ENCODE measurements at places on chromosomes 7 and 10.

DNA sequence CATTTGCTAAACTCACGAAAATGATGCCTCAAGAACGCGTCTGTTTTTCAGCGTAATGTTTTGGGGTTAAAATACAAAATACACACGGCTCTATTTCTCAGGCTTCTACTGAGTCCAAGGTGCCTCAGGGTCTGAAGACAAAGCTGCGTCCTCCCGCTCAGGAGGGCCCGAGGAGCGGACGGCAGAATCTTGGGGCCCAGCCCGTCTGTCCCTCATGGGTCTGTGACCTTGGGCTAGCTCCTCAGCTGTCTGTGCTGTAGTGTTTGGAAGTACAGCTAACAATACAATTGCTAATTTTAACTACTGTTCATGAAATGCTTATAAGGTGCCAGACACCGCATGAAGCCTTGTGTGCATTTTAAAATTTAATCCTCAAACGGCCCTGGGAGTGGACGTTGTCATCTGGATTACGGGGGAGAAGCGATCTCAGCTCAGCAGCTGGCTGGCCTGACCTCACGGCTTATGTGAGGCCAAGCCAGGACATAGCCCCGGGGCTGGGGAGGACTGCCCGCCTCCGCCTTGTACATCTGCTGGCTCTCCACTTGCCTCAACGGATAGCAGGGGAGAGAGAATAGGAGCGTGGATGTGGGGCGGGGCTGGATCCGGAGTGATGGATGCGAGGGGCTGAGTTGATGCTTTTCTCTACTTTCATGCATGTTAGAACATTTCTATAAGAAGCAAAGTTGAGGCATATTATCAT is 357.4 kb downstream of the GLRX3 start:
- no peak for DNase-seq

DNA sequence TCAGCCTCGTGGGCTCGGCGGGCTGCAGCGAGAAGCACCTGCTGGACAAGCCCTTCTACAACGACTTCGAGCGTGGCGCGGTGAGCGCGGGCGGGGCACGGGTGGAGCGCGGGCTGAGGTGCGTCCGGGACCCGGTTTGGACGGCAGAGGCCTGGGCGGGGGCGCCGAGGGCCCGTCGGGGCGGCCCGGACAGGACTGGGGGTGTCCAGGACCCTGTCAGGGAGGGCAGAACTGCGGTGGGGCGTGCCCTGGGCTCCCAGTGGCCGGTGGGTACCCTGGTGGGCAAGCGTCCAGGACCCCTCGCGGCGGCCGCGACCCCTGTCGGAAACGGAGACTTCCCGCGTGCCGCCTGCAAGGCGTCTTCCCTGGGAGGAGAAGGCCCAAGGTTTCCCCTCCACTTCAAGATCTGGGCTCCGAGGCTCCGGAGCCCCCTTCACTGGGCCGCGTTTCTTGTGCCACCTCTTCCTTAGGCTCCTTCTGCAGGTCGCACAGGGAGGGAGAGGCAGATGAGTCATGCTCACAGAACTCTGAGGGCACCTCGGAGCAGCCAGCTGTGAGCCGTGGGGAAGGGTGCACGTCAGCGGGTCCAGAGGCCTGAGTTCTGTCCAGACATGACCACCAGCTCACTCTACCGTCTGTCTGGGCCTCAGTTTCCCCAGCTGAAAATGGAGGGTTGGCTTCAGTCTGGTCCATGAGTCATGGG is 485 bp downstream of the ALOX5 start:
- no peak for DNase-seq

- no peak for DNase-seq
Measured at GRCh38 chr7:157926107-157926506, 589.3 kb downstream of the DNAJB6 start.

- no peak for DNase-seq
Measured at GRCh38 chr10:81843042-81843441, 32.0 kb upstream of the NRG3 start.

GRCh38 chr7:40733578-40733977 is 598.8 kb downstream of the SUGCT start:
- DNase-seq, result no peak

DNA sequence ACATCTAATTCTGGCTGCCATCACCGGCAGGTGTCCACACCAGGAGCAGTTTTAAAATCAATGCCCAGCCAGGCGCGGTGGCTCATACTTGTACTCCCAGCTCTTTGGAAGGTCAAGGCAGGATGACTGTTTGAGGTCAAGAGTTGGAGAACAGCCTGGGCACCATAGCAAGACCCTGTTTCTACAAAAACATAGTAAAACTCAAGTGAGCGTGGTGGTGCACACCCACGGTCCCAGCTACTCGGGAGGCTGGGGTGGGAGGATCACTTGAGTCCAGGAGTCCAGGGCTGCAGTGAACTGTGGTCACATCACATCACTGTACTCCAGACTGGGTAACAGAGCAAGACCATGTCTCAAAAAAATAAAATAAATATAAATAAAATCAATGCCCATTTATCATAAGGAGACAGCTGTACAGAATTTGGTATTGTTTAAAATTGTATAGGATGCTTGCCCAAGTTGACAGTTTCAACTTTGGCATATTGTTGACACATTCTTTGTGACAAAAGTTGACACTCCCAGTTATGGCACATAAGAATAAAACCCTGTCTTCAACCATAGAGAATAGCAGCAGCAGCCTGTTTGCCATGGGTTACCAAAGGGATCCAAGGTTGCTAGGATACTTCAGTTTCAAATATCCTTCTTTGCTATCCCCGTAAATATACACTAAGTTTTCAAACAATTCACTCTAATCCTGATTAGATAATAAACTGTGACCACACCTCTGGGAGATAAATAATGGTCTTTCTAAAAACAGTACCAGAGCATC is 193.0 kb downstream of the FAM107B start:
- no peak for DNase-seq

DNA sequence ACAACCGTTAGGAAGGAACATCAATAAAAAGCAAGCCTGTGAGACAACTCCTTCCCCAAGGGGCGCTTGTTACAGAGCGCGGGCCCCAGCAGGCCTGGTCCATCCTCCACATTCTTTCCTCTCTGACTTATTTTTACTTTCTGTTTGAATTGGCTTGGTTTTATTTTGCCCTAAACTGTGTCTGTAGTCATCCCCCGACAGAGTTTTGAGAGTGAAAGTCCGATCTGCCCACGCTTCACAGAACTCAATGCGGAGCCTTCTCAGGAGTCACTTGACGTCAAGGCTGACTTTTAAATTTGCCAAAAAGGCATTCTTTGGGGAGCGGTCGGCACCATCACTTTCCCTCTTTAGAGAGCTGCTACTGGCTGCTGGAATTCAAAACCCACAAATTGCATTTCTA is 150.1 kb upstream of the KLF6 start:
- peak; percentile 93 for DNase-seq

- no peak for DNase-seq
Measured at GRCh38 chr10:3844491-3845025, 59.5 kb upstream of the KLF6 start.

DNA sequence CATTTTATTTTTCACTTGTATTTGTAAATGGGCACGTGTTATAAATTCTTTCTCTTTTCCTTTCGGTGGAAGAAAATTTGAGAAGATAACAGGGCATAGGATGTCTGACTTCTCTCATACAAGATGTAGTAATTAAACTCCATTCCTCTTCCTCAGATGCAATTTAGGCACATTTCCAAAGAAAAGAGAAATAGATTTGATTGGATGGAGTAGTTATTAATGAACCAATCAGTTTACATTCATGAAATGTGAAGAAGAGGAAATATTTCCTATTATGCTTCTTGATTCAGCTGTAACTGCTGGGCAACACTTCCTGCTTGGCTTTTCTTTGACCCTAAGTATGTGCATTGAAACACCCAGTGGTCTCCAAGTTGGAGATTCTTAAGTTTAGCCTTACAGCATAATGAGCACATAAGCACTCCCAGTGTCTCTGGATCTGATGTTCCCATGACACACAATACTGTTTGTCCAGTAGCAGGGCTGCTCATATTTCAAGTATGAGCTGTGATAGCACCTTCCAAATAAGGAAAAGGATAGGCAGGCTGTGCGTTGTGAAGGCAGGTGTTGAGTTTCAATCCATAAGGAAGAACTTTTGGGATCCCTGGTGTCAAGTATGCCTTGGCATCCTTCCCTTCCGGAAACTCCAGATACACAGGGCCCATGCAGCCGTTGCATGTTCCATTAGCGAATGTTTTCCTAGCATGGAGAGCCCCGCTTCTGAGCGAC is 33.4 kb upstream of the COBL start:
- DNase-seq, result no peak

GRCh38 chr10:121926157-121926556 is 1.7 kb downstream of the ATE1 start:
- no peak for DNase-seq

DNA sequence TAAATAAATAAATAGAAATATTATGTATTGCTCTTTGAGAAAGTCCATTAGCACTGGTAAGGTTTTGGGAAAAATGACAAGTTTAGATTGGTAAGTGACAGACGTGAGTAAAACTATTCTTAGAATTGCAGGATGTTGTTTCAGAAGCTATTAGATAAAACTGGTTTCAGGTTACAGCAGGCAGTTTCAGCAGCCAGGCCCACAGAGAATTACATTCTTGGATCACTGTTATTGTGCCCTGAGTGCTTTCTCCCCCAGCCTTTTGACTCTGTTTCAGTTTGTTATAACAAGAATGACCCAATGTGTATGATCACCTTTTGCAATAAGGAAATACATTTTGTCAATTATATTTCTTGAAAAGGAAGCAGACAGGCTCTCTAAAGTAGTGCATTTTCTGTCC is 86.5 kb downstream of the DKK1 start:
- DNase-seq, result no peak

- DNase-seq, result no peak
Measured at GRCh38 chr7:24366876-24367275, 82.9 kb downstream of the NPY start.

DNA sequence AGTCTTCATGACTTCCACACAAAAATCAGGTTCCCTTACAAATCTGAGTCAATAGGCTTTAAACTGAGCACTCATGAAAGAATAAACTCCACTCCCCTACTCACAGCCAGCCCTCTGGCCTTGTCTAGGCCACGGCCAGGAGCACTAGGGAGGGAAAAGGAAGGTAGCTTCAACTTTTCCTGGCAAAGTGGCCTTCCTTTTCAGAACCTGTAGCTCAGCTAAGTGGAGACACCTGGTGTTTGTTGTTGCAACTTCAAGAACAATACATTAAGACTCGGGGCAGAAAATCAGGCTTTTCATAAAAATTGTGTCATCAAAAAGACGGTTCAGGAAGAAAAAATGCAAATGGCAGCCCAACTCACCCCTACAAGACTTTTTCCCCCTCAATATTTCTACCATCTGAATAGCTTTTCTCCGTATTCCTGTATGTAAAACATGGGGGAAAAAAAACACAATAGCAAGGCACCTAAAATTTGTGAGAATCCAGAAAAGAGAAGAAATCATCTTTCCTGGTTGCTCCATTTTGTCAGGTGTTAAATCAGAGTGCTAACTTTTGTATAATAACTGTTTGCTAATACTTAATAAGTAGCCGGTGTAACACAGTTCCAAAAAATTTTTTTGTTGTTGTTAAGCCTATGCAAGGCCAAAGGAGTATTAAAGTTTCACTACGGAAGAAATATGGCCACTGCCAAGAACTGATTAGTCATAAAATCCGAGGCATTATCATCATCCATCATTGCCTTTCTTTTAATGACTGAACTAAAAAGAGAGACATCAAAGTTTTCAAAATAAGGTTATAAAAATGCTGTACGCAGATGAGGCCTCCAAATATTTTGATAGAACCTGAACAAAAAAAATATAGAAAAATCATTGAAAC is 66.2 kb upstream of the ARID5B start:
- peak; percentile 59 for DNase-seq

DNA sequence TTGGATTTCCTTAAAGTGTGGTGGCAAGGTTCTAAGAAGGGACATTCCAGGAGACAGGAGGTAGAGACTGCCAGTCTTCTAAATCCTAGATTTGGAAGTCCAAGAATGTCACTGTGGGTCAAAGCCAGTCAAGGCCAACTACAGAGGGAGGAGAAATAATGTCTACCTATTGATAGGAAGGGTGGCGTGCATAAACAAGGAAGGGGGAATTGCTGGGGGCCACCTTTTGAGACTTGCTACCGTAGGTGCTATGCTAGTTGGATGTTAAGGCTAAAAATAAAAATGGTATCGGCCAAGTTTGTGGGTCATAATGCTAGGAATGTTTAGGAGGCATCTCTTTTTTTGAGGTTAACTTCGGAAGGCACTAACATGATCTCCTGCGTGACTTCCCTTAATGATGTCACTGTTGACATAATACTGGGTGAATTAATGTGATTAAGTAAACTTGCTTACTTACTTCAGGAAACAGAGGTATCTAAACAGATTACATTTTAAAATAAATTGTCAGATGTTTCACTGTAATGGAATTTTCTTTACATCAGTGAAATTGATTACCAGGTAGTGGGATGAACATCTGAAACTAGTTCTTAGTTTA is 4.8 kb downstream of the BTRC start:
- no peak for DNase-seq

- no peak for DNase-seq
Measured at GRCh38 chr7:111324228-111324627, 233.3 kb downstream of the LRRN3 start.

GRCh38 chr7:1928645-1929348 is 258.7 kb downstream of the ELFN1 start:
- no peak for DNase-seq

DNA sequence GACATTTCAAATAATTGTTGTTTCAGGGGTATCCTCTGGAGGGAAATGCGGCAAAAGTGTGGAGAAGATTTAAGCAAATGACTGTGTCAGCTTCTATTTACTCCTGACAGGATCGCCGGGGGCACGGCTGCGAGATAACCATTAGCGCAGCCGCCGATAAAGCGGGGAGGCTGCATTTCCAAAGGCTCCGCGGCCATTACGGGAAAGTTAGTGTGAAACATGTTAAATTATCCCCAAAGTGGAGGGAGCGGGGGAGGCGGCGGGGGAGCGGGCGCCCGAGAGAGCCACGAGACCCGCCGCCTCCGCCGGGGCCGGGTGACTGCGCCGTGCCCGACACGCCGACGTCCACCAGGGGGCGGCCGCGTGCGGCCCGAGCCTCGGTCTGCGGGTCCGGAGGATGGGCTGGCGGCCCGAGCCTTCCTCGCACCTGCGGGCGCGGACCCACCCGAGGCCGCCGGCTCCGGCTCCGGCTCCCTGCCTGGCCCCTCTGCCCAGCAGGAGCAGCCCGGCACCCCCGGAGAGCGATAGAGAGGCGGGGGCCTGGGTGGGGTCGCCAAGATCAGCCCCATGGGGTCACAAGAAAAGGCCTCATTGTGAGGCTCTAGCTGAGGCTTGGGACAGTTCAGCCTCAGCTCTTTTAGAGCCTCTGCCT is 74.4 kb upstream of the PAX2 start:
- DNase-seq, result peak; percentile 66

- DNase-seq, result no peak
Measured at GRCh38 chr7:143974459-143974858, 19.8 kb downstream of the OR2F1 start.

- DNase-seq, result no peak
Measured at GRCh38 chr7:156318926-156319325, 321.6 kb upstream of the RNF32 start.
